ENCODE measurements at places on chromosomes 3 and 15. TPM values are rescaled to one million over a fixed set of nuclear protein-coding genes. Genes with fewer than 3 reads are reported as not detected.

RBMS3 gene
- total RNA-seq = 0.86 TPM

C3orf20 gene
- not detected for total RNA-seq

SLC9C1 gene
- not detected for total RNA-seq

SLC22A14 gene
- not detected for total RNA-seq

CSTA gene
- 0.43 TPM for total RNA-seq

RETNLB gene
- total RNA-seq = not detected

TAGLN3 gene
- not detected for total RNA-seq

SLITRK3 gene
- not detected for total RNA-seq

GOLGA6D gene
- not detected for total RNA-seq

SCAANT1 gene
- not detected for total RNA-seq

SLC24A5 gene
- not detected for total RNA-seq

STXBP5L gene
- total RNA-seq = not detected

CSK gene
- total RNA-seq = 55.9 TPM

CCDC13 gene
- 0.46 TPM for total RNA-seq

SERINC4 gene
- total RNA-seq = not detected

GP5 gene
- not detected for total RNA-seq

COL6A5 gene
- total RNA-seq = not detected

CTXN2 gene
- not detected for total RNA-seq

KIF15 gene
- total RNA-seq = 9.2 TPM

TMEM202 gene
- not detected for total RNA-seq

SLC26A6 gene
- total RNA-seq = 17.5 TPM

SEMA5B gene
- 0.26 TPM for total RNA-seq

ATP13A3 gene
- total RNA-seq = 19.7 TPM

DLEC1 gene
- total RNA-seq = not detected

FANCD2 gene
- total RNA-seq = 18.7 TPM

GHRL gene
- not detected for total RNA-seq

CHRD gene
- 0.39 TPM for total RNA-seq

MUC20 gene
- 0.75 TPM for total RNA-seq

CYP19A1 gene
- 0.41 TPM for total RNA-seq

ASB14 gene
- not detected for total RNA-seq

TMEM45A gene
- total RNA-seq = 2.6 TPM

TMEM212 gene
- not detected for total RNA-seq

STRA6 gene
- total RNA-seq = 72.6 TPM

RGMA gene
- total RNA-seq = 0.17 TPM

SLC51B gene
- total RNA-seq = 21.2 TPM

BCHE gene
- total RNA-seq = 0.79 TPM

EXD1 gene
- 0.33 TPM for total RNA-seq

FGF12 gene
- 0.60 TPM for total RNA-seq

TTLL13 gene
- total RNA-seq = not detected

LAMB2 gene
- total RNA-seq = 110 TPM

BDH1 gene
- total RNA-seq = 4.2 TPM

TMEM207 gene
- not detected for total RNA-seq

ATG7 gene
- total RNA-seq = 16.9 TPM

All from A549 treated with GW870086 at 1 μM for 4 hours (cell line).